Ascending aorta (tissue), 2 donors: ENCODE measurements at places on chromosomes 11 and 22. TPM values are rescaled to one million over a fixed set of nuclear protein-coding genes. Genes with fewer than 3 reads are reported as not detected.
A peak's percentile ranks its signal among the peaks of the same experiment; 100 is the strongest.

- peak; percentile 72 for DNase-seq
- H3K4me3 ChIP-seq: no peak overlapping the region
- no peak overlapping the region for H3K27ac ChIP-seq
- H3K4me1 ChIP-seq: no peaks in the 10 kb centered on the region
- peaks cover 54% of the 10 kb centered on the region for H3K36me3 ChIP-seq
Measured at GRCh38 chr11:9787981-9788521, 124.2 kb downstream of the SWAP70 start.

DNA sequence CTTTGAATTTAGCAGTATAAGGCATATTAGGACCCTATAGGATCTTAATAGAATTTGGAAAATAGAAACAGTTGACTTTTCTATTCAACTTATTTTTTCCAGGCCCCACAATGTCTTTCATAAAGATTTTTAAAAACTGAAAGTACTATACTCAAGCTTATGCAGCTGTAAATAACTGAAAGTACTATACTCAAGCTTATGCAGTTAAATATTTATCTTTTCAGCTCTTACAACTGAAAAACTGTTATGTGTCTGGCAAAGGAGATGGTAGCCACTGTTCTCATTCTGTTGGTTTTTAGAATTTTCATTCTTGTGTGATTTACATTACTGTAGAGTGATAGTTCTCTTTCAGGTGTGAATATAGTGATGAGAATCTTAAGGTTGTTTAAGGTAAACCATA, 16.5 kb downstream of the HIPK3 start:
- H3K27ac ChIP-seq: no peak overlapping the region
- H3K4me3 ChIP-seq: no peak overlapping the region
- no peaks in the 10 kb centered on the region for H3K36me3 ChIP-seq
- peaks cover 32% of the 10 kb centered on the region for H3K4me1 ChIP-seq
- no peak for DNase-seq

- no peak overlapping the region for H3K4me3 ChIP-seq
- H3K27ac ChIP-seq: no peak overlapping the region
- H3K4me1 ChIP-seq: no peaks in the 10 kb centered on the region
- H3K27me3 ChIP-seq: no peaks in the 10 kb centered on the region
Measured at GRCh38 chr22:32926600-32926999, 125.1 kb downstream of the TIMP3 start.

The LMNTD2 gene
- total RNA-seq: 1.1 TPM
